ENCODE measurements at places on chromosomes 5 and 9.

DNA sequence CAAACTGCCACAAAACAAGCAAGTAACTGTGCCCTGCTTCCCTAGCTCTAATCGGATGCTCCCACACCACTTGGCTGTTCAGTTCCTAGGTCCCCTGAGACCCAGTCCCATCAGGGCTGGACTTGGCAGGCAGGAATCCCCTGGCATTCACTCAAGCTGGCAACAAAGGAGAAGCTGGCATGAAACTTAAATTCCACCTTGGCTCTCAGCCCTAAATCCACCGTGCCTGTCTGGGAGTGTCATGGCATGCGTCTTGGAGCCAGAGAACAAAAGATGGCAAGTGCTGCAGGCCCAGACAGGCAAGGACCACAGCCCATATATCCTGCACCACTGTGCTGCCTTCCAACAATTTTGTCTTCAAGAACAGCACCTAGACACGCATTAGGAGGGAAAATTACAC lies 38.2 kb downstream of the ETF1 start:
- no peak for DNase-seq

GRCh38 chr9:111759762-111760639 lies 34.7 kb downstream of the SHOC1 start:
- DNase-seq, result peak; percentile 39

GRCh38 chr9:18928711-18929110 lies 104.3 kb downstream of the SAXO1 start:
- DNase-seq, result no peak

DNA sequence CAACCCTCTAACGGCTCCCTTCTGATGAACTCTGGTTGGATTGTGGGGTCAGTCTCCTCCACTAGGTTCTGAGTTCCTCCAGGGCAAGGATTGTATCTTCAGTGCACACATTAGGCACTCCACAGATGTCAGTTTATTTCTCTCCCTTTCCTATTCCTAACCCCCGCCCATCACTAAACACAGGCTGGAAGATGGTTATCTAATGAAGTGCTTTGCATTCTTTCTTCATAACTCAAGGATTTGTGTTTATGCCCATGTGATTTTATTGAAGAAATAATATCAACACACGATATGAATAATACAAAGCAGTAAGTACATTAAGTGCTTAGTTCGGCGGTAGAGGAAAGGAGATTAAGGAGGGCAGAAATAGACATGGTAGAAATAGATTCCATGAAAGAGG lies 4.4 kb upstream of the CREBRF start:
- DNase-seq, result no peak

- DNase-seq, result no peak
Observed at GRCh38 chr5:63877961-63878360, 84.3 kb downstream of the HTR1A start.

DNA sequence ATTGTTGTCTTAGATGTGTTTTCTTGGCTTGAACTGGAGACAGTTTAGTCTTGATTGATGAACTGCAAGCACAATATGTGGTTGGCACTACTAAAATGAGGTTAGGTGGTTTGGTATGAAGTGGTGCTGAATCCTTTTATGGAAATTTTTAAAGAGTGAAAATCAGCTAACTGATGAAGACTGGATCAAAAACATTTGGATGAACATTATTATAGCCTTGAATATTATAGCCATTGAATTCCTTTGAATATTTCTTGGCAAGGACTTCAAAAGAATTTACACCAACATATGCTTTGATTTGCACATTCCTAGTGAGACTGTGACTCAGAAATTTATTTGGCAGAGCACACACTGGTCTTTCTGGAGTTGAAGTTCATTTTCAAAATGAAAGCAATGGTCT lies 318.3 kb downstream of the CHSY3 start:
- no peak for DNase-seq

GRCh38 chr9:104232781-104233341 lies 138.8 kb downstream of the SMC2 start:
- no peak for DNase-seq

DNA sequence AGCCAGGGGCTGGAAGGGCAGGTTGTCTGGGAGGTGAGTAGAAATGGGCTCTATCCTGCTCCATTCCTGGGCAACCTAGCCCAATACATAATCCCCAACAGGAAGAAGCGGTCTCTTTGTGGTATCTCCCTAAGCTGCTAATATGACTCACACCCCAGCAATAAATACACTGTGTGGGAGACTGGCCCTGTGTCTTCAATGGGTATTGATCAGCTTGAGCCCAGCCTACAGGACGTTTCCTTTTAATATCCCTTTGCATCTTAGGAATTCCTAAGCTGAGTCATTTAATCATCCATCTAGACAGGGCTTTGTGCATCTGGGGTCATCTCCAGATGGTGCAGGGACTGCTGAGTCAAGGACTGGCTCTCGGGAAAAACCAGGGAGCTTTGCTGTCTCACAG lies 207.0 kb upstream of the PANK3 start:
- no peak for DNase-seq

DNA sequence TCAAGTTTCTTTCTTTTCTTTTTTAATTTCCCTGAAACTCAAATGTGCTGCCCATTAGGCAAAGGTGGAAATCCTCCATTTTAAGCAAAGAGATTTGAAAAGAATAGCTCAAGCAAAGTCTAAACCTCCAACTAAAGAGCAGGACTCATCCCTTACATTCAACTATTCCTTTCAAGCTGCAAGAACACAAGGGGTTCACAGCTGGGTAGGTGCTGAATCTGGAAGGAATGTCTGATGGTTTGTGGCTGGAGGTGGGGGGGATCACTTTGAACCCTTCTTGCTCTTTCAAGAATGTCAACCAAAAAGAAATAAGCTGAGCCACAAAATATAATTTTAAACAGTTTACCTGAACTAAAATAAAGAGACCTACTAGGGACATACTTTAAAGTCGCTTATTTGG lies 375.7 kb upstream of the CDH10 start:
- DNase-seq, result no peak

GRCh38 chr5:65395526-65396155 lies 86.1 kb downstream of the ADAMTS6 start:
- no peak for DNase-seq

DNA sequence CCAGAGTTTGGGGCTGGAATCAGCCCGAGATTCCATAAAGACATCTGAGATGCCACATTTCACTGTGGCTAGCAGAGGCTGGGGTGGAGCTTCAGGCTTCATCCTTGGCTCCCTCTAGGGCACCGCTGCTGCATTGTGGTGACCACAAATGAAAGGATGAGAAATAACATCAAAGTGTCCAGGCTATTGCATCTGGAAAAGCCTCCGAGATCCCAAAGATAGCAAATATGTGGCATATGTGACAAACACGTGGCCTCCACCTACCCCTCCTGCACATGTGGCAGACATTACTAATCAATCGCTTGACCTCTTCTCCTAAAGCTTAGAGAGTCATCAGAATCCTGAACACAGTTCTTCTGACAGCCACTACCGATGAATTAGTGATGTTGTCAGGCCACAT lies 4.5 kb downstream of the SPARC start:
- no peak for DNase-seq

- DNase-seq, result no peak
Observed at GRCh38 chr5:132657676-132658380, at the start of gene IL13. Gene IL13 (plus strand): TSS chr5:132658173. CDS start chr5:132658187, 14 bp downstream.

- no peak for DNase-seq
Observed at GRCh38 chr5:179378116-179378440, 32.8 kb upstream of the ADAMTS2 start.

GRCh38 chr5:149422366-149423048 lies 43.4 kb upstream of the IL17B start:
- peak; percentile 67 for DNase-seq

DNA sequence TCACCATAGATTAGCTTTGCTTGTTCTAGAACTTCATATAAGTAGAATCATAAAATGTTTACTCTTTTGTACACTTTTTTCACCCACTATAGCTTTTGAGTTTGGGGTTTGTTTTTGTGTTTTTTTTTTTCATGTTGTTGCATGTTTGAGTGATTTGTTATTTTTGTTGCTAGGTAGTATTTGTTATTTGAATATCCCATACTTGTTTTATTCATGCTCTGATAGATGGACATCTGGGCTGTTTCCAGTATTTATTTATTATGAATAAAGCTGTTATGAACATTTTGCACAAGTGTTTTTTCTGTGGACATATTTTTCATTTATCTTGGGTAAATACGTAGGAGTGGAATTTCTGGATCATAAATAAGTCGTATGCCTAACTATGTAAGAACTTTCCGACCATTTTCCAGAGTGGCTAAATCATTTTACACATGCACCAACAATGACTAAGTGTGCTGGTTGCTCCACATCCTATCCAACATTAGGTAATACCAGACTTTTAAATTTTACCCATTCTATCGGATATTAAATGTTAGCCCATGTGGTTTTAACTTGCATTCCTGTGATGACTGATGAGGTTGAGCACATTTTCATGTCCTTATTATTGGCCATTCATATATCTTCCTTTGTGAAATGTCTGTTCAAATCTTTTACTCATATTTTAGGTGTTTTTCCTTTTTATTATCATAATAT lies 69.1 kb upstream of the NR4A3 start:
- no peak for DNase-seq

- no peak for DNase-seq
Observed at GRCh38 chr9:108830272-108830671, 25.5 kb downstream of the ACTL7B start.

GRCh38 chr5:90434116-90434714 lies 24.7 kb upstream of the CETN3 start:
- DNase-seq, result peak; percentile 31

DNA sequence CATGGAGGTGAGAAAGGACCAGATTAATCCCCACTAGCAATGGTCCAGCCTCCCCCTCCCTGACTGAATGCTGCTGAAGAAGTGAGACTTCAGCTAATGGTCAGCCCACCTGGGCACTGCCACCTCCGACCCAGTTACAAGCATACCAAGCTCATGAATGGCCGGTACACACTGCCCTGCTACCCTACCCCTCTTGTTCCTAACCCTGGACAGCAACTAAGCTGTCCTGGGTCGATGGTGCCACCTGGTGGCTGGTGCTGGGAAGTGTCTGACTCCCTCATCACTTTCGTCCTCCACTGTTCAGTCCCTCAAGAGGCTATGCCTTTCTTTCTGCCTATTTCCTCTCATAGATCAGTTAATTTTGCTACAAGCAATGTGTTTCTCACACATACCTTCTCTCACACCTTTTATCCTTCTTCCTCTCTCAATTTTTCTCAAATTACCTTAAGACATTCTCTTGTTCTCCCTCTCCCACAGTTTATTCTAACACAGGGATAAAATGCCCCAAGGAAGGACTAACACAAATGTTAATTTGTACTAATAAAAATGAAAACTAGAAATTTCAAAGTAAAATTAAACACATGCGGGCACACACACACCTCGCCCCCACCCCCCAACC lies 42.4 kb downstream of the PAX5 start:
- peak; percentile 10 for DNase-seq

DNA sequence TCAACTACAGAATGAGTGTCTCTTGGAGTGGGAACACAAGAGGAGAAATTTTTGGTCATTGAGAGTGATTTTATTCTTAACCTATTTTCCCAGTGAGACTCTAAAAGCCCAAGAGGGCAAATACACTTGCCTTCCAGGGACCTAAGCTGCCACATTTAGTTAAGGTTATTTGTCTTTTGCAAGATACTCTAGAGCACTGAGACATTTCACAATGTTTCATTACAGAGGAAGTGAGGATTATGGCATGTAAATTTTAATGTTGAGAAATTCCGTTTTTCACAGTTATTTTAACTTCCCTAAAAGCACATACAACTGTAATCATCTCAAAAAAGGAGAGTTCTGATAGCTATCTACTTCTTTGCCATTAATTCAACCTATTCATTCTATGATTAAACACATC lies 38.7 kb upstream of the RAB3C start:
- DNase-seq, result peak; percentile 9

- DNase-seq, result no peak
Observed at GRCh38 chr9:82124090-82124489, 135.5 kb downstream of the SPATA31D1 start.

DNA sequence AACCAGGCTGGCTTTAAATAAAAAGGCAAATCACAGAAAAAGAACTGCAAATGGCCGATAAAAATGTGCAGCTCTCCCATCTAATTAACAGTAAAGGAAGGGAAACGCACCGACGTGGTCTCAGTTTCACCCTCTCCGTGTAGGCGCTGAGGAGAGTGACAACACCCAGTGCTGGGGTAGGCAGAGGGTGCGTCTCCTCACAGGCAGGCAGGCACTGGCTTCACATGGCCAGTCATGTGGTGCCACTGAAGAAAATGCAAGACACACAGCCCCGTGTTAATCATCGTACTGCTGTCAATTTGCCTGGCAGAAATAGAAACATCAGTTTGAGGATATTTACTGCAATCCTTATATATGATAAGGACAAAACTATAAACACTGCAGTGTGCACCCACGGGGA lies 178.4 kb downstream of the FANCC start:
- DNase-seq, result no peak

GRCh38 chr5:92017776-92018175 lies 634.7 kb upstream of the ARRDC3 start:
- DNase-seq, result no peak

GRCh38 chr9:647522-647921 lies 194.0 kb upstream of the DMRT1 start:
- no peak for DNase-seq

- no peak for DNase-seq
Observed at GRCh38 chr5:88172847-88173758, 95.5 kb downstream of the TMEM161B start.

GRCh38 chr9:127492616-127493015 lies 41.3 kb downstream of the LRSAM1 start:
- no peak for DNase-seq

DNA sequence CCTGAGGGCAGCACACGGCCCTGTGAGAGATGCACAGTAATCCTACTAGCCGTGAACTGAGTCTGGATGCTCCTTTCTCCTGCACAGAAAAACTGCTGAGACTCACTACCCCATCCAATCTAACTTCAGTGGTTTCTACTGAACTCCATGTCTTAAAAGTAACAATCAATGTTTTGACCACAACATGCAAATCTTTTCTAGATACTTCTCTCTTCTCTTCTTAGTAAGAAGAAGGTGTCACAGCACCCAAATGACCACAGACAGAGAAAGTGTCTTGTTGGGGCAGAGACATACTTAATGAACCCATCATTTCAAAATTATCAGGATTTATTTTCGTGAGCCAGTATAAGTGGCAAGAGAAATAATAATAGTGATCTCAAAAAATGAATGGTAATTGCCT lies 285.8 kb upstream of the MEF2C start:
- DNase-seq, result no peak

GRCh38 chr9:121266906-121267650 lies 884 bp upstream of the GSN start:
- no peak for DNase-seq

GRCh38 chr5:67092535-67092934 lies 104.1 kb downstream of the CD180 start:
- DNase-seq, result no peak

DNA sequence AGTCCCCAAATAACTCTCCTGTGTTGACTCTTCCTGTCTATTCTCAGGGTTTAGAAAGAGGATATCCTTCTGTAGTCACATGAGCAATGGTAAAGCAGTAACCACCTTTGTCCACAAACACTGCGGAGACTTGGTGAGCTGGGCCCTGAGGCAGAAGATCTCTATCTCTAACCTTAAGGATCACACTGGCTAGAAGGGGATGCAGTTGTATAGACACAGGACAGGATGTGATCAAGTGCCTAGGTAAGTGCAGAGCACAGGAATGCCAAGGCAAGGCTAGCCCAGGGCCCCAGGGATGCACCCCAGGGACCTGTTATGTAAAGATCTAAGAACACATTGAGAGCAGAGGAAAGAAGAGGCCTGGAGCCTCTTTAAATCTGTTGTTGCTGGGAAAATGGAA lies 610.5 kb downstream of the IRX1 start:
- no peak for DNase-seq

GRCh38 chr5:168348084-168348414 lies 56.6 kb downstream of the WWC1 start:
- no peak for DNase-seq
